SK-N-SH treated with all-trans-retinoic acid at 6 μM for 48 hours (cell line): ENCODE measurements at places on chromosomes 11 and 22.

- no peak for ATAC-seq
Observed at GRCh38 chr11:44575962-44576361, 10.5 kb downstream of the CD82 start.

DNA sequence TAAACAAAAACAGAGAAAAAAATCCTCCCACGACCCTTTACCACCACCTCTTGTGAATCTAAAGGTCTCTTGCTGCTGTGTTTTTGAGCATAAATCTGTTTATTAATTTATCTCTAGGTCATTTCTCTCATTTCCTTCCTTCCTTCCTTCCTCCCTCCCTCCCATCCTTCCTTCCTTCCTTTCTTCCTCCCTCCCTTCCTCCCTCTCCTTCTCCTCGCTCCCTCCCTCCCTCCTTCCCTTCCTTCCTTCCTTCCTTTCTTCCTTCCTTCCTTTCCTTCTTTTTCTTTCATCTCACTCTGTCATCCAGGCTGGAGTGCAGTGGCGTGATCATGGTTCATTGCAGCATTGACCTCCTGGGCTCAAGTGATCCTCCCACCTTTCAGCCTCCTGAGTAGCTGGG lies 13.5 kb upstream of the APOBEC3A start:
- ATAC-seq = no peak

DNA sequence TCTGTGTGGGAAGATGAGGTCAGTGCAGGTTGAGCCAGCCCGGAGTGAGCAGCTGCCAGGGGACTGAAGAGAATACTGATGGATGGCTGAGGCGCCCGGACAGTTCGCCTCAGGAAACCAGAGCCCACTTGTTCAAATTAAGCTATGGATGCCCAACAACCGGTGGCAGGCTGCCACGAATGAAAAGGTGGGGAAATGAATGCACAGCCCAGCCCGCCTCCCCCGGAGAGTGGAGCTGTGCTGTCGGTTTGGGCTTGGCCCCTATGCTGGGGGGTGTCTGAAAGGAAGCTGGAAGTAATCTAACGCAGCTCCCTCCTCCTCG lies 21.9 kb downstream of the HSPA8 start:
- ATAC-seq = peak; percentile 92

DNA sequence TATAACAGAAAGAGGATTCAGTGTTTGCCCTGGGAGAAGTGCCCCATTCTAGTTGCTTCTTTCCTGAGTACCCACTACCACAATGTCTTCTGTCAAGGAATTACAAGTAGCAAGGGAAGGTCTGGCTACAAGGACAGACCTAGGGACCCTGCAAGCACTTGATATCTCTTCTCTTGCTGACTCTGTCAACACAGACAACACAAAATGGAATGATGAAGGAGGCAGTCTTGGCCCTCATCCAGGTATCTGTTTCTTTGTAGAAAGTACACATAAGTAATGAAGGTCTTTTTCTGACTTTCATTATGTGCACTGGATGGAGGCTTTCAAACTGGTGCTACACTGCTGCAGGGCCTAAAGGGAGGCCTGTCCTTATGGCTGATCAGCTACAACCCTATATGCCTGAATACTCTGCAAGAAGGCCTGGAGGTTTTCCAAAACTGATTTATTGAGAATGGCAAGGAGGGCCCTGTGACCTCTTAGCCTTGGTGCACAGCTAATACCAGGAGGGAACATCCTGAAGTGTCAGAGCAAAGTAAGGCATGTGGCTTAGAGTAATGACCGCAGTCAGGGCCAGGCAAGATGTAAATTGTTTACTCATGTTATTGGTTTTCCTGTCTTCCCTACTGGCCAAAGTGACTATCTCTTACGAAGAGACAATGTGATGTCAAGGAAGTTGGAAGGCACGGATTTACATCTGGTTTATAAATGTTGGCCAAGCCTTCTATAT lies 31.2 kb downstream of the GAB2 start:
- ATAC-seq = no peak
